Central memory CD8-positive, alpha-beta T cell (primary cell): ENCODE measurements at places on chromosomes 4 and X.
A peak's percentile ranks its signal among the peaks of the same experiment; 100 is the strongest.

DNA sequence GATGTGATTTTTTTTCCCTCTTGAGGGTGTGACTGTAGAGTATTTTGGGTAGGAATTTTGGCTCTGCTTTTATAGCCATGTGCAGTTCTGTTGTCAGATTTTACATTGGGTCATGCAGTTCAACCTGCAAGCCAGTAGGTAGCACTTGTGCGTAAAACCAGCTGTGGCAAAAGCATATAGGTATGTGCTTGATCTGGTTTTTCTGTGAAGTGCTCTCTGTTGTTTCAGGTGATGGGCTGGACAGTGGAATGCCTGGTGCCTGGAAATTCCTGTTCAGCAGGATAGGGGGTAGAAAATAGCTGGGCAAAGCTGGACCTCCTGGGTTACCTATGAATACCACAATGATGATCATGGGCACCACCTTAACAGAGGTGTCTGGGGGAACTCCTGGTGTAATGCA is 584.2 kb upstream of the PCDH10 start:
- no peak for DNase-seq

- no peak for DNase-seq
Measured at GRCh38 chr4:94390804-94391410, 48.3 kb upstream of the HPGDS start.

DNA sequence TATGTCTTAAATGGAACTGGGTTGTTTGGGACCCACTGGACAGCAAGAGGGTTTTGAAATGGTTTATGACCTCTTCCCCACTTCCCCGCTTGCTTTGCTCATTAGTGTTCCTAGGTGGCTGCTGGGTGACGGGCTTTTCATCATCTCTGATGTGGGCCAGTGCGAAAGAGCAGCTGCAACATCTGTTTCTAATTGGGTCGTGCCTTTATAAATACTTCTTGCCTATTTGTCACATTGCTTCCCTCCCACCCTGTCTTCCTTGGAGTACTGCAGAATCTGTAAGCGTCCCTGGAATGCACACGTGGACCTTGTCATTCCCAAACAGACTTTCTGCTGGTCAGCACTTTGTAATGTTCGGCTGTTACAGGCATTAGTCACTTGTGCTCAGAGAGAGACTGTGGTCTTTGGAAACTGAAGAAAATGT is 35.2 kb downstream of the SEPTIN11 start:
- DNase-seq: no peak

DNA sequence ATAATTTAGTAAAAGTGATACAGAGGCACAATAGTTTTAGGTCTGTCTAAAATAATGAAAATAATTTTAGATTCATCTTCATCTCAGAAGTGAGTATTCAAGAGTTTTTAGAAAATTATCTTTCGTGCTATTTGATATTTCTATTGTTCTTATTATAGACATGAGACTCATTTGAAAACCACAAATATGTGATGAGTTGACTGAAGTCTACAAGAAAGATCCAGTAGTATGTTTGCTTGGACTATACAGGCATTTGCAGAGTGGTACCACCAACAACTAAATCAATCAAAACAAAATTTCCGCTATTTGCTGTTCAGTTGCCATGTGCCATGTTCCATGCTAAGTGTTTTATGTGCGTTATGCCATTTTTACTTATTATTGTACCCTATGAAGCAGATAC is 1318.5 kb downstream of the STIM2 start:
- no peak for DNase-seq

DNA sequence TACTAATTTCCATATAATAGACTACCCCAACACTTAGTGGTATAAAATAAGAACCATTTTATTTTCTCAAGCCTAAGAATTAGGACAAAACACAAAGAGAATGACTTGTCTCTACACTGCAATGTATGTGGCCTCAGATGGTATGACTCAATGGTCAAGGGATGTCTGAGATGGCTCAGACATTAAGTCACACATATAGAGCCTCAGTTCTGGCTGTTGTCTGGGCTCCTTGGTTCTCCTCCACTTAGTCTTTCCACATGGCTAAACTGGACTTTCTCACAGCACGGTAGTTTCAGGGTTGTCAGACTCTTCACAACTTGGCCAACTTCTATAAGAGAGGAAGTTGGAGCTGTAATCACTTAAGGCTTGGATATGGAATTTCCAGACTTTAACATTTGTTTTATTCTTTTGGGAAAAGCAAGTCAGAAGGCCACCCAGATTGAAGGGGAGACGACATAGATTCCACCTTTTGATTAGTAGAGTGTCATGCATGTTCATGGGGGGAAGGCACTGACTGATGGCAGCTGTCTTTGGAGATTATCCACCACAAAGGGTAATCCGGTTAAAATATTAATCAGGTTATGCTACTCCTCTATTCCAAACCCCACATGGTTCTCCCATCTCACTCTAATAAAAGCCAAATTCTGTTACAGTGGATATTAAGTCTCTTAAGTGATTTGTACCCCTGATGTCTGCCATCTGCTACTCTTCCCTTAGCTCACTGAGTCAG is 9.4 kb downstream of the IL15 start:
- no peak for DNase-seq

GRCh38 chrX:115616943-115617563 is 56.1 kb downstream of the PLS3 start:
- DNase-seq: no peak

DNA sequence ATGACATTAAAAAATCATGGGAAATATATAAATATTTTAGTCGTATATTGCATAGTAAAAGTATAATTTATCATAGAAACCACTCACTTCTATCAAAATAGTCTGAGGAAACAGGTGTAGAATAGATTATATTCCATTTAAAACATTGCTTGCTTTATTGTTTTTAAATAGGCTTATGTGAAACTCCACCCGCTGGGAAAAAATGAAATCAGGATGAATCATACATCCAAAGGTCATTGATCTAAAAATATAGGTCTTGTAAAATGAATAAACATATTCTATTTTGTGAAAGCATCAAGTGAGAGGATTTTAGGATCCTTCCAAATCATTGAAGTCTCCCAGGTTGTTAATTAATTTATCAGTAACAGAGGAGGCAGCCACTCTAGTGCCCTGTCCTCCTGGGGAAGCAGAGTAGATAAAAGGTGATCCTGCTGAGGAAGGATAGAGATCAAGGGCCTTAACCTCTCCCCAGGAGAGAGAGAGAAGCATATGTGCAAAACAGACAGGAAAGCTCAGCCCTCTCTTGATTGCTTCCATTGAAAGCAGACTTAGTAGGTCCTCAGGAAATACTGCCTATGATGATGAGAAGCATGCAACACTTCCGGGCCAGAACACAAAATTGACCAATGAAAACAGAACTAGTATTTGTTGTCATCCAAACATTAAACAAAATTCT is 96.8 kb upstream of the MAP9 start:
- no peak for DNase-seq

DNA sequence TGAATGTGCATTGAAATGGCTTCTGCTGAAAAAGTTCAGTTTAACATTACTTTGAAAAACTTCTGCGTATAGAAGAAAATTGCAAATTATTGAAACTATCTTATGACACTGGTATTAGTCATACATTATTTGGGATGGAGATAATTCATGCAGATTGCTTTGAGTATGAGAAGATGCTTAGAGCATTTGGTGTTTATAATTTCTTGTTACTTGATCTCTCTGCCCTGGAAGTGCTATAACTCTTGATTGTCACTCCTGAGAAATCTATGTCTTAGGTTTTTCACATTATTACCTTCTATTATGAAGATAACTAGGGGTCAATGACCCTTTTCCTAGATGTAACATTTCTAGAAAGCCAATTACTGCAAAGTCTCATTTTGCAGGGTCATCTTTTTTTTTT is 36.4 kb downstream of the TMEM131L start:
- no peak for DNase-seq

GRCh38 chr4:158112611-158113010 is 60.2 kb downstream of the GASK1B start:
- DNase-seq: no peak

DNA sequence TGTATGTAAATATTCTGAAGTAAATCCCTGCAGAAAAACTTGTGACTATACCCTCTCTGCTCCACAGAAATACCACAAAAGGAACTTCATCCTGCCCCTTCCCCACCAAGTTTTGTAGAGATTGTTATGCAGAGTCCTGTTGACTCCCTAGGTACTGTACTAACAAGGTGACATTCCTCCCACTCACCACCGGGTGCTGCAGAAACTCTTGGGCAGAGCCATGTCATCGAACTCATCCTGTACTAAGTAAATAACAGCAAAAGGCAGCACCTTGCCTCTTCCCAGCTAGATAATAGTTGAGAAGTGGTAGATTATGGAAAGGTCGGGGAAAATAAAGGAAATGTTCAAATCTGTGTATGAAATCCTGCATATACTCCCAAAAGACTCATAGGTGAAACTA is 233.3 kb downstream of the STPG2 start:
- DNase-seq: no peak

GRCh38 chrX:152165033-152165743 is 26.8 kb upstream of the MAGEA10 start:
- DNase-seq: no peak

DNA sequence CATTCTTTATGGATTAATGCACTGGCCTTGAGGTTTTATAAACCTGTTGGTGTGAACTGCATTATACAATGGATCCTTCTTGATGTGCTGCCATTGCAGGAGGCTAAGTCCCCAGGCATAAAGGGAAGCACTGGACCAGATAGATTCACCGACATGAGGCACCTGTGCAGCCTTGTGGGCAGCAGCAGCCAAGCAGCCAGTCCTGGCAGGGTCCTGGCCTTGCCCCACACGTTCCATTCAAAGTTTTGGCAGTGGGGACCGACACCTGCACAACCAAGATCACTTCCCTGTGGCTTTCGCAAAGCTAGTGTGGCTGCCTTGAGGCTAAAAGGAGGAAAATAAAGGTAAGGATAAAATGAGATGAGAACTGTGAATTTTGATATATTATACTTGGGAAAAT is 53.1 kb downstream of the TMEM156 start:
- no peak for DNase-seq

GRCh38 chrX:56764153-56764974 is 35.3 kb downstream of the NBDY start:
- DNase-seq: peak; percentile 47

- no peak for DNase-seq
Measured at GRCh38 chr4:44861756-44862155, 135.4 kb upstream of the GNPDA2 start.

DNA sequence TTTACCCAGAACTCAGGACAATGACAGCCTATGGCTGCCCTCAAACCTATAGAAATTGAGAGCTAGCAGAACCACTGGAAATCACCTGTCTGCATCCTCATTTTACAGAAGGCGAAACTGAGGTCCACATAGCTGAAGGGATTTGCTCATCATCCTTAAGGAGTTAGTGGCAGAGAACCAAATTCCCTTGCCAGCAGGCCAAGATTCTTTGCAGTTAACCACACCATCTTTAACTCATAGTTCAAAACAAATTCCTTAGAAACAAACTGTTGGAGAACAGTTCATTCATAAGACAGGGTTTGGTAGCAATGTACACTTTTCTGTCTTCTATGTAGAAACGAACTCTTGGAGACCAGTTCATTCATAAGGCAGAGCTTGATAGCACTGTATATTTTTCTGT is 37.9 kb upstream of the RAP2C start:
- no peak for DNase-seq

GRCh38 chrX:13081395-13082205 is 37.2 kb upstream of the FAM9C start:
- DNase-seq: no peak

GRCh38 chr4:67603310-67604028 is 44.9 kb downstream of the STAP1 start:
- no peak for DNase-seq
